ENCODE measurements at places on chromosomes 11 and 22.
A peak's percentile ranks its signal among the peaks of the same experiment; 100 is the strongest.

GRCh38 chr11:41320238-41320637 is 139.2 kb downstream of the LRRC4C start:
- no peak for DNase-seq

- no peak for DNase-seq
Measured at GRCh38 chr11:26608507-26609146, 36.6 kb upstream of the MUC15 start.

DNA sequence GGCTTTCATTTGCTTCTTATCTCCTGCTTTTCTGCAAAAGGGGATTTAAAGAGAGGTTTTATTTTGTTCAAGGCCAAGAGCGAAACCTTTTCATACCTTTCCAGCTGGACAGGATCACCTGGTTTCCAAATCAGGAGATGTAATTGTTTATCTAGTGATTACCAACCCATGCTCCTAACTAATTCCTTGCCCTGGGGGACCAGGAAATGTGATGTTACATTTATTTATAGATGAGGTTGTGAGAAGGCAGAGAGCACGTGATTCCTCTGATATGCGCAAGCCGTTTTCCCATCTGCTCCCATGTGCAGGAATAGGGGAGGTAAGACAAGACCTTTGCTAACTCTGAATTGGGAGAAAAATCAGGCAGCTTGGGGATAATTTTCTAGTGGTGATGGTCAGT is 507.2 kb upstream of the LARGE1 start:
- no peak for DNase-seq

DNA sequence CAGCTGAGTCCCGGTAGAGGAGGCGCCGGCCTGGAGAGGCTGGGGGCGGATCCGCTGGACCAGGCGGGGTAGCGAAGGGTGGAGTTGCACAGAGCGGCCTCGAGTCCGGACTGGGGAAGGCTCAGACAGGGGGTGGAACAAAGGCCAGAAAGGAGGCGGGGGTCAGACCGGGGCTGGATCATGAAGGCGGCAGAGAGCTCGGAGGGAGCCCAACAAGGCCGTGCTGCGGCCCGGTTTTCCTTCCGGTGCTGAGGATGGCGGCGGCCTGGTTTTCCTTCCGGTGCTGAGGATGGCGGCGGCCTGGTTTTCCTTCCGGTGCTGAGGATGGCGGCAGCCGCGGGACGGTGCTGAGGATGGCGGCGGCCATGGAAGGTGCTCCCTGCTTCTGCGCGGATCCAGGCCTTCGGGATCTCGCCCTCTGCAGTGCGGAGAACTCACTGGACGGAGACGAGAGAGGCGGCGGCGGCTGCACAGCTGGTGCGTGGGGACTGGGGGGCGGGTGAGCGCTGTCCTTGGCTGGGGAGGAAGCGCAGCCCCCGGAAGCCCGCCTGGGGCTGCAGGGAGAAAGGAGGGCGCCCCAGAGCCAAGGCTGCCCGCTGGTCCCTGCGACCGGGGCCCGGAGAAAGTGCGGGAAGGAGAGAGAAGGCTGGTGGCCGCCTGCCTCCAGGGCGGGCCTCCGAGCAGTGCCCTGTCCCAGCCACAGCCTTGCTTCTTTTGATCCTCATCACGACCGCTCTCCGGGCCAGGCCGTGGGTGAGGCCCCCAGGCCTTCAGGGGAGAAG is 350.4 kb upstream of the B3GAT1 start:
- no peak for DNase-seq

- no peak for DNase-seq
Measured at GRCh38 chr11:131195661-131196517, 174.5 kb upstream of the NTM start.

DNA sequence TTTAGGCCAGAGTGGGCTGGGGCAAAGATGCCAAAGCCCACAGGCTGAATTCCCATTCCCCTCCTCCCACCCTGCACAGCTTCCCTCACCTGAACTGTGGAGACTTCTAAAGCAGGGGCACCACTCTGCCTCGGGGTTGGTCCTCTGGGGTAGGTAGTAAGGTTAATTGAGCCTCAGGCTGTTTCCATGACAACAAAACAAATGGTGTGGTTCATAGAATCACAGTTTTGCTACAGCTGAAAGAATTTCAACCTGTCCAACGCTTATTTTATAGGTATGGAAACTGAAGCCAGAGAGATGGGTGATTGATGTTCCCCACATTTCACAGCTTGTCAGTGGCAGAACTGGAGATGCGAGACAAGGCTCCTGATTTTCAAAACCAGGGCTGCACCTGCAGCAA is 109.5 kb downstream of the SNX19 start:
- no peak for DNase-seq

DNA sequence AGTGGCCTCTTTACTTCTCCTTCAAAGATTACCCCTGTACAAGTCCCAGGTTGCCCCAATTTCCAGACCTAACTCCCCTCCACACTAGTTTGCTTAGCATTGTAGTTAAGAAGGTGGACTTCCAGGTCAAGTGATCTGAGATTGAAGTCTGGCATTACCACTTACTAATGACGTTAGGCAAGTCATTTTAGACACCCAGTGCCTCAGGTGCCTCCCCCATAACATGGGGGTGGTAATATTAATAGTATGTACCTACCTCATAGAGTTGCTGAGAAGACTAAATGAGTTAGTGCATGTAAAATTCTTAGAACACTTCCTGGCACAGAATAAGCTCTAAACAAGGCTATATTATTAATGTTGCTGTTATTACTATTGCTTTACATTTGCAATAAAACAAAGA is 93.4 kb downstream of the SPON1 start:
- no peak for DNase-seq

DNA sequence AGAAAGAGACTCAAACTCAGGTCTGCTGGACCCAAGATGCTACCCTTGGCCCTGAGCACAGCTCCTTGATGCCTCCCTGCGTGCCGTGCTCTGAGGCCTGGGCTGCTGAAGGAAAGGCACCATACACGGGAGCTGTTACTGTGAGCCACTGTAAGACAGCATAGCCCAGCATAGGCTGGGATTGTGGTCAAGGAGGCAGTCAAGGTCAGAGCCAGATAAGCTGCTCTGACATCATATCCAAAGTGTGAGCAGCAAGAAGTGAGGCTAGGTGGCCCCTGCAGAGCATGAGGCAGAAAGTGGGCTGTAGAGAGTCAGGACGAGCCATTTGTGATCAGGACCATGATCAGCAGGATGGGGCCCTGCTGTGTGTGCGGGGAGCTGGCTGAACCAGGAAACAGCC is 7.7 kb downstream of the SLC22A8 start:
- DNase-seq = no peak

- no peak for DNase-seq
Measured at GRCh38 chr11:70156291-70157037, 46.6 kb upstream of the FADD start.

- DNase-seq = no peak
Measured at GRCh38 chr11:9092072-9092471, 673 bp upstream of the SCUBE2 start.

GRCh38 chr11:78821371-78822306 is 247.0 kb upstream of the NARS2 start:
- DNase-seq = no peak

DNA sequence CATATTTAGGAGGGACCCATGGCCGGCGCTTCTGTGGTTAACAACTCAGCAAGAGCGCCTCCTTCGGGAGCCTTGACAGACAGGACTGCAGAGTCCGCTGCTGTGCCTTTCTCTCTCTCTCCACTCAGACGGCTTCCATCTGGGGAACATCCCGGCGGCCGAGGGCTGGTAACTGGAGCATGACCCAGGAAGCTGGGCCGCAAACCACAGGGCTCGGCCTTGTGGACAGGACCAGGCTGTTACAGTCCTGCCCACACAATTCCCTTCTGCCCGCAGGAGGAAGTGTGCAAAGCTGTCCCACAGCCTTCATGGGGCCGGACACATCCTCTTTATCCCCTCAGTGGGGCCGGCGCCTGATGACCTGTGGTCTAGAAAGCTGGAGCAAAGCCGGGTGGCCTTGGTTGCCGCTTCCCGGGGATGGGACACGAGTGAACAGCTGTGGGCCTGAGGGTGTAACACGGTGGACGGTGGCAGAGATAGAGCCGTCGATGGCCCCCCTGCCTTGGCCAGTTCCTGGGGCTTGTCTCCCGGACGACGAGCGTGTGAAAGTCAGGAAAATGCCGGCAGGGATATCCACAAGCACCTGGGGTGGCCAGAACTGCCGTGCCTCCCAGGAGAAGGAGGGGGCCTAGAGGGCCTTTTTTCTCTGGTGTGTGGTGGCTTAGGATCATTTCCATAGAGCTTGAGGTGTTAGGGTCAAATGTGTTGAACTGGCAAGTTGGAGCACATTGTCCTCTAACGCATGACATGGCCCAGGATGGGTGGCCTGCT is 50.1 kb downstream of the FBLN1 start:
- no peak for DNase-seq

- DNase-seq = no peak
Measured at GRCh38 chr11:13923716-13924650, 38.5 kb upstream of the SPON1 start.

- DNase-seq = peak; percentile 41
Measured at GRCh38 chr11:116853461-116854073, 16.1 kb upstream of the APOA1 start.

DNA sequence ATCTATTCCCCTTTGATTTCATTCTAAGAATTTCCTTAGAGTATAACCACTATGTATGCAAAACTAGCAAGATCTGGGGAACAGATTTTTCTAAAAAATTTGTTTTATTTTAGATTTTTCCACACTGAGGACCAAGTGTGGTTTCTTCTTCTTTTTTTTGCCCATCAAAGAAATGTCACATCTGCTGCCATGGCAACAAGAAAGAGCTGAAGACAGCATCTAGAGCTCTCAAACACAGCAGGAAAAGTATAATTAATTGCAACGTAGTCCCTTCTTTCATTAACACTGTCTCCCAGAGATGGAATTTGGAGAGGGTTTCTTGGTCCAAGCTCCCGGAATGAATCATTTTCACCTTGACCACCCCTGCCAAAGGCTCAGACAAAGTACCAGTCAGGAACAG is 256.7 kb upstream of the CCDC90B start:
- DNase-seq = no peak

GRCh38 chr22:29450222-29450621 is 11.8 kb downstream of the RFPL1 start:
- no peak for DNase-seq

- peak; percentile 64 for DNase-seq
Measured at GRCh38 chr11:122628810-122629555, 26.5 kb upstream of the UBASH3B start.

DNA sequence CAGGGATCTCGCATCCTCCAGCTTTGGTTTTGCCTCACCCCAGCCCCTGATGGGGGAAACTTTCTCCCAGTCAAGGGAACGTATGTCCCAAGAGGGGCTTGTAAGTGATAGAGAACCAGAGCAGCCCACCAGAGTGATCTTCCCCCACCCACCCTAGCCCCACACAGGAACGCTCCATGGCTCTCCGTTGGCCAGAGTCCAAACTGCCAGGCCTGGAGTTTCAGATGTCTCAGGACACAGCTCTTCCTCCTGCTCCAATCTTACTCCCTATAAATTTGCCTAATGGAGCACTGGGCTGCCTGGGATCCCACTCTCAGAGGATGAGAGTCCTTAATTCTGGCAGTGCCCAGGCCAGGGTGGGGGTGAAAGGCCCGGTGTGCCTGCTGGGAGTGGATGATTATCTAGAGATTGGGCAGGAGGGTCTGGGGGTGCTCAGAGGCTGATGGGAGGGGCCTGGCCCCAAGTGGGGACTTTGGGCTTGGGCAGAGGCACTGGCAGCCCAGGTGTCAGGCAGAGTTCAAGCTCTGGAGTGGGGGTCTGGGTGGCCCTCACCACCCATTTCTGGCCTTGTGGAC is 79.9 kb downstream of the WNT7B start:
- no peak for DNase-seq

DNA sequence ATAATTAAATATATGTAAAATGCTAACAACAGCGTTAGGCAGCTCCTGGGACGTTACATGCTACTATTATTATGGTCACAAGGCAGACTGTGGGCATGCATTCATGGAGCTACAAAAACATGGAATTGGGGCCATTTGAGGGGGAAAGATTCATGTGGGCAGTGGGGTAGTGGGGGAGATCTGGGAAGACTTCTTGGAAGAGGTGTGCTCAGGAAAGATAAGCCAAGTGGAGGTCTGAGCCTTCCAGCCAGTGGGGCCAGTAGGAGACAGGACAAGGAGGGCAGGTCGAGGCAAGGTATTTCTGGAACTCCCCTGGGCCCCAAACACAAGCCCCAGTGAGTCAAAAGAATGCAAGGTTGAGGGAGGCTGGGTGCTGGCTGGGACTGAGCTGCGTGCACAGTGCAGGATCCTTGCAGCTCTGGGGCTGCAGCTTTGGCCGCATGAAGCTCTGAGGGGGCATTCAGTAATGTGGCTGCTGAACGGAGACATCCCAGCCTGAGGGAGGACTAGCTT is 35.4 kb downstream of the CYTH4 start:
- no peak for DNase-seq

Measured in activated T-cell treated with anti-CD3 and anti-CD28 coated beads for 4 hours (primary cell).